Activated T-cell treated with anti-CD3 and anti-CD28 coated beads for 24 hours (primary cell): ENCODE measurements at places on chromosomes 3 and 15.

GRCh38 chr3:106962993-106963392, 414.2 kb upstream of the CCDC54 start:
- no peak for DNase-seq

GRCh38 chr3:20173844-20174410, 12.1 kb downstream of the SGO1 start:
- no peak for DNase-seq

- DNase-seq, result no peak
Measured at GRCh38 chr3:66200147-66200546, 20.7 kb upstream of the SLC25A26 start.

DNA sequence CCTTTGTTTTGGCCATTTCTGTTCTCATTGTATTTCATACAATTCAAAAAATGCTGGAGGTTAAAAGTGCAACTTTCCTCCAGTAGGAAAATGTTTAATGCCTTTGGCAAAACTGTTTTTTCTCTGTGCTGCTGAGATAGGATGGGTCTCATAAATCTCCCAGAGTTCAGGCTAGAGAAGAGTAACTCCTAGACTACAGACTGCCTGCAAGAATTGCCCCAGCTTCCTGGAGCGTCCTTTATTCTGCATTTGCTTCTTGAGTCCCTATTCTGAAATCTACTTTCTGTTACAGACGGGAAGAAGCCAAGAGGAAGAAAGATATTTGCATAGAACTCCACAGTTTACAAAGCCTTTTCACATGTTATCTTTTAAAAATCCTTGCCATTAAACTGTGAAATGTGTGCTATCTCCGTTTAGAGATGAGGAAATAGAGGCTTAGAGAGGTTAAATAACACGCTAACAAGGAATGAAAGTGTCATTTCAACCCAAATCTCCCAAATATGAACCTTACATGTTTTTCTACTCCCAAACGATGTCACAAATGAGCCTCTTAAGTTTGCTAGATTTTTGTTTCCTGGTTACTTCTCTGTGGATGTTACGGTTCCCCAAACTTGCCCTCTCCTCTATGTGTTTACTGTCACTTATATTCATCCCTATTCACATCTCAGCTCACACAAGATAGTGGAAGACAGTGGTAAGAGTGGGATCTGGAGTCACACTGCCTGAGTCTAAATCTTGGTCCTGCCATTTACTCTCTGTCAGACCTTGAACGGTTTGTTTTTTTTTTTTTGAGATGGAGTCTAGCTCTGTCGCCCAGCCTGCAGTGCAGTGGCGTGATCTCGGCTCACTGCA, 17.4 kb downstream of the NANOGP8 start:
- DNase-seq, result no peak

DNA sequence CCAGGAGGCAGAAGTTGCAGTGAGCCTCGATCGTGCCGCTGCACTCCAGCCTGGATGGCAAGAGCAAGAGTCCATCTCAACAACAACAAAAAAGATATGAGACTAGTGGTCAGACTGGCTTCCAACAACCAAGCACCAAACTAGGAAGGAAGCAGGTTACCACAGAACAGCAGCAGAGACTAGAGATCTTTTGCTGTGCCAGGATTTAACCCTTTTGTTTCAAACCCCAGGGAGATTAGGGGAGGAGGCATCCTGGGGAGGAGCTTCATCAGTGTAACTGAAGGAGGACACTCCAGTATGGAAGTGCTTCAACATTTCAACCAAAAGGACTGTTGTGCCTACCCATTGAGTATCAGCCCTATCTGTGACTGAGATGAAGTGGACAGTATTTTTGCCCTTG, 240.3 kb downstream of the ZIC1 start:
- DNase-seq, result no peak

GRCh38 chr3:172680684-172681083, 30.2 kb downstream of the NCEH1 start:
- DNase-seq, result no peak

DNA sequence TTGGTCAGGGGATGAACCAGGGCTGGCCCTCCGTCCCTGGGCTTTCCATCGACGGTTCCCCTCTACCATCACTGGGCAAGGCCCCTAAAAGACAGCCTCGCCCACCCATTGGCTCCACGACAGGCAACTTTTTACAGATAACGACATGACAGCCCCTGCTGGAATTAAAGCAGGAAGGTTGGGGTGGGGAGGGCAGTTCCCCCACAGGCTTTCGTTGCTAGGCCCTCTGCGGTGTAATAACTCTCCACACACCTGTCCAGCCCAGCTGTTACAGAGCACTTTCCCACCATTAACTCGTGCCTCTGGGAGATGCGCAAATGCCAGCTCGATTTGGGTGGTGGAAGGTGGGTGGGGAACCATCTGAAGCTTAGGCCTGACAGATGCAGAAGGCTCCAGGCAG, 264.2 kb upstream of the TLE3 start:
- DNase-seq, result no peak

DNA sequence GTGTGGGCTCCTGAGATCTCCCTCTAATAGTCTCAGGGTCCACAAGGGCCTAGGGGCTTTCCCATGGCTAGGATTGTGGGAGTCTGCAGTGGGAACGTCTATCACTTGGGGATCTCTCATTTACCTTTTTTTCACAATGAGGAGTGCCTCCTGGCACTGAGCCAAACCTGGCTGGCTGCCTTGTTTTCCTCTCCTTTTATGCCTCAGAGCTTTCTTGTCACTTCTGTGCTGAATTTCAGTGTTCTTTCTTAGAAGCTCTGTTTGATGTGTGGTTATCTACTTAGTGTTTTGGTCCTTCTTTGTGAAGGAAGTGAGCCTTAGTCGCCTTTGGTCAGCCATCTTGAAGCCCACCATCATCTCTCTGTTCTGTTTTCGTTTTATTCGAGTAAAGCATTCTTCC, 33.9 kb downstream of the DOCK3 start:
- DNase-seq, result peak; percentile 4

GRCh38 chr3:58462829-58463180, 29.1 kb upstream of the KCTD6 start:
- DNase-seq, result no peak

GRCh38 chr3:129727707-129728106, 121.2 kb upstream of the PLXND1 start:
- no peak for DNase-seq

DNA sequence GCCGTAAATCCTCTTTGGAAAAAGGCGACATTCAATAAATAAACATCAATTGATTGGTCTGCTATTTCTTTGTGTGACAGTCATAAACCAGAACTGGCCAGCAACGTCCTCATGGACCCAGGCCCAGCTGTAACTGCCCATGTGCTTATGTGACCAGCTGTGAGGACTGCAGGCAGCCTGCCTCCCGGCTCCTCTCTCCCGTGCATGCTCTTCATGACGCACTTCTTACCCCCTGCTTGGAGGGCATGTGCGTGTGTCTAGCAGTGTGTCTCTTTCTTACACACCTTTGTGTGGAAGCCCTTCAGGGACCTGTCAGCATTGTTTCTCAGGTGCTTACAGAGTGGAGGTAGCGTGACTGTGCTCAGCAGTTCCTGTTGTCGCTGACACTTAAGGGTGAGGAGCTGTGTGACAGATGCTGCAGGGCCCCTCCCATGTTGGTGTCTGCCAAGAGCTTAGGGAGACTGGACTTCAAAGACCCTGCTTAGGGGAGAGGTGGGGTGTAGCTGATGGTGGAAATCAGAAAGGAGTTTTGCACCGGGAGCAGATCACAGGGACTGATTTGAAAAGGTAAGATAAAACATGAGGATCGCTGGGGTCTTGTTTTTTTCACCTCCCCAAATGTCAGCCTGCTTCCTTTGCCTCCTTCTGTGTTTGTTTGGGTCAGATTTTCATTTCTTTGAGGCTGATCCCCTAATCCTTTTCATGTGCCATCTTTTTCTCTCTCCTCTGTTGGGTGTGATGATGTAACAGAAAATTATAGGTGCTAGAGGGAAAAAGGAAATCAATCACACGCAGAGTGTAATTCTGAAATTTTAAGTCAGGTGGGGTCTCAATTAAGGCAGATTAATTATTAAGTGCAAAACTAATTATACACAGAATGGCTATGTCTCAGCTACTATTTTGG, 2.1 kb downstream of the PODXL2 start:
- DNase-seq, result no peak

- DNase-seq, result no peak
Measured at GRCh38 chr3:107313711-107314110, 63.5 kb upstream of the CCDC54 start.

- DNase-seq, result no peak
Measured at GRCh38 chr3:171251835-171252234, 208.4 kb downstream of the TNIK start.

- DNase-seq, result no peak
Measured at GRCh38 chr3:83770664-83771402, 1188.0 kb upstream of the CADM2 start.

GRCh38 chr15:92681141-92681631, 25.6 kb upstream of the FAM174B start:
- no peak for DNase-seq

GRCh38 chr15:90664650-90665287, 52.4 kb upstream of the BLM start:
- no peak for DNase-seq

GRCh38 chr3:196634224-196634623, 5.3 kb upstream of the NRROS start:
- no peak for DNase-seq

GRCh38 chr15:77839970-77840905, 207.5 kb upstream of the LINGO1 start:
- DNase-seq, result no peak

DNA sequence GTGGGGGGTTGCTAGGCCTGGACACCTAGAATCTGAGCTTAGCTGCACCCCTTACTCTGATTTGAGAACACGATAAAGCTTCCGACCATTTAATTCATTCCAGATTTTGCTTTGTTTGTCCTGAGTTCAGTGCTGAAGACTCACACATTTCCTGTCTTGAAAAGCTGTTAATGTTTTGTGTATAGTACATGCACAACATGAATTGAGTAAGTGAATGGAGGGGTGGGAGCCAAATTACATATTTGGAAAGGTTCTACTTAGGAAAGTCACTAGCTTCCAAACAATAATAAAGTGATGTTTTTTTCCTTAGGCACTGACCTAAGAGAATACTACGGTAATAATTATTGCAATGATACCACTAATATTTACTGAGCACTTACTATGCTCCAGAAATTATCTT, 955.2 kb upstream of the NR2F2 start:
- no peak for DNase-seq

GRCh38 chr3:183274609-183275008, 21.6 kb downstream of the B3GNT5 start:
- DNase-seq, result no peak

DNA sequence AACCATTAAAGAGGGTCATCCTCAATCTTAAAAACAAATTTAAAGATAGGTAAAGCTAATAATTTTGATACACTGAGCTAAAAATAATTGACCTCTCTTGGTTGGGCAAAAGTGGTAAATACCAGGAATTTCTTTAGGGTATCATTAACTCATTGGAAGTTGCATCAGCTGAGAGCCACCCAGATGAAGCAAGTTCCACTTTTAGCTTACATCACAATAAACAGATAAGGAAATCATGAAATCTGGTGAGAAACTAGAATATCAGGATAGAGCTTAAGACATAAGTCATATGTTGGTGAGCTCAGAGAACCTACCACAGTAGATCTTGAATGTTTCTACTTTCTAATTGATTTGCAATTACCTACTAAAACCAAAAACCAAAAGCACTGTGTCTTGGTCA, 97.4 kb upstream of the SLC2A2 start:
- no peak for DNase-seq

DNA sequence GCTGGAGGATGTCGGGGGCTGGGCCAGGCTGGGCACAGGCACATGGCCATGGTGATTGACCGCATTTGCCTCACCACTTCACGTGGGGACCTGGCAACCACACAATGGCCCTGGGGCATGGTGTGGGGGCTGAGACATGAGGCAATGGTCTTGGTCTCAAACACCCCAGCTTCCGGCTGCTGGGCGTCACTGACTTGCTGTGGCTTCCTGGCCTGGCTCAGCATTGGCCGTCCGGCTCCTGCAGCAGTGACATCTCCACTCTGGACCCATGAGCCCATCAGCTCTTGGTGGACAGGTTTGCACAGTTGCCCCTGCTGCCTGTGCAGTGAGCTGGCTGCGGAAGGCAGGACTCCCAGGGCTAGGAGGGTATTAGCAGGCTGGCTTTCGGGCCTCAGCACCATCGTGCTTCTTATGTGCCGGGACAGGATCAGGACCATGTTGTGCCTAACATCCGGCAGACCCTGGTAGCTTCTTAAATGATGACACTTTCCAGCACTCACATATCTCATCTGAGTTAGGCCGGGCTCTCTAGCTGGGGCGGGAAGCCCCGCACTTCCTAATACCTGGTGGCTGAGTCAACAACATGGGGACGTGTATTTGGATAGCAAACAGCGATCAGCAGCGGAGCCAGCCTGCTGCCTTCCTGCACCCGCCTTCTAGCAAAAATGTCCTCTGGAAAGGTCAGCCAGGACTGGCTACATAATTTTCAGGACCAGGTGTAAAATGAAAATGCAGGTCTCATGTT, 34.1 kb downstream of the ZNF710 start:
- DNase-seq, result no peak

GRCh38 chr15:100723315-100723801, 121.0 kb downstream of the ASB7 start:
- no peak for DNase-seq
